Renal pelvis (tissue), 12 donors: ENCODE measurements at places on chromosomes 2 and 18. TPM values are rescaled to one million over a fixed set of nuclear protein-coding genes. Genes with fewer than 3 reads are reported as not detected.

FRZB gene
- 11.5 TPM for polyA plus RNA-seq

GKN2 gene
- not detected for polyA plus RNA-seq

DNA sequence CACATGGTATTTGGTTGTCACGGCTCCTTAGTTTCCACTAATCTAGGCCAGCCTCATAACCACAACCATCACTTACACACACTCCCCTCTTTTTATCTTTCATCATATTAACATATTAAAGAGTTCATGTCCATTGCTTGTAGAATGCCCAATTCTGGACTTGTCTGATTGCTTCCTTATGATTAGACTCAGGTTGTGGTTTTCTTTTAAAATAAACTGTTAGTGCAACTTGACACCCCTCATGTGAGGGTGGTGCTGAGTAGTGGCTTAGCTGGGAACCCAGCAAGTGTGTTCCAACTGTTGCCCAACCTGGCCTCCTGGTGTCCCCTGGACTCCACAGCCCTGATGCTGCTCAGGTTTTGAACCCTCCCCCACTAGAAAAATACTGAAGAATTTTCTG, 20.1 kb upstream of the CD207 start:
- DNase-seq: no peak

DNA sequence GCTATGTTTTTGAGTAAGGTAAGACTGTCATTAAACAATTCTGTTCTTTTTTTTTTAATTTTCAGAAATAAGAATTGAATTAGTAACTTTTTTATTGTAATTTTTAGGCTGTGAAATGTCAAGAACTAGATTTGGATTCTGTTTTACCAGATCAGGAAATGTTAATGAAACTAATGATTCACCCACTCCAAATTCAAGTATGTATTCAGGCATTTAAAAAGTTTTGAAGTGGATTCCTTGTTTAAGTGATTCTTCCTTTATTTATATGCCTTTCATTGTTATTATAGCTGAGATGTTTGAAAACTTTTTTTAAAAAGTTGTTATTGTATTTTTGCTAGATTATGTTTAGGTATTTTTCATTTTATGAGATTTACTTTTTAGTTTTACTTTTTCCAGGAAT, 96.7 kb downstream of the UBR3 start:
- DNase-seq: no peak

DPYSL5 gene
- 10.6 TPM for polyA plus RNA-seq

DNA sequence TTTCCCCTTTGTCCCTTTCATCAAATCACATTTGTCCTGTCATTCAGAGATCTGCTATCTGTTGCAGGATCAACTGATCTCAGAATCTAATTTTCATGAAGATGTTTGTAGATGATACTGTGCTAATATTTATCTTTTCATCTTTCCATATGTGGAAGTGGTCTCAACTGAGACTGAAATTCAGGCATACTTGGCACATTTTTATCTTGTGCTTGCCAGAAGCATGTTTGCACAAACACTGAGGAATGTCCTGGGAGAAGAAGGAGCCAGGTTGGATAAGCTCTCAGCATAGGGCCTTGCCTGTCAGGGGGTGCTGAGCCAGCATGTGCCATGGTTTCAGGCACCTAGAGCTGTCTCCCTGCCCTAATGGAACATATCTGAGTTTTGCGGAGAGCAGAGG, 24.5 kb upstream of the MMADHC start:
- no peak for DNase-seq

- DNase-seq: no peak
Measured at GRCh38 chr2:96594282-96594681, 43.8 kb downstream of the KANSL3 start.

DNA sequence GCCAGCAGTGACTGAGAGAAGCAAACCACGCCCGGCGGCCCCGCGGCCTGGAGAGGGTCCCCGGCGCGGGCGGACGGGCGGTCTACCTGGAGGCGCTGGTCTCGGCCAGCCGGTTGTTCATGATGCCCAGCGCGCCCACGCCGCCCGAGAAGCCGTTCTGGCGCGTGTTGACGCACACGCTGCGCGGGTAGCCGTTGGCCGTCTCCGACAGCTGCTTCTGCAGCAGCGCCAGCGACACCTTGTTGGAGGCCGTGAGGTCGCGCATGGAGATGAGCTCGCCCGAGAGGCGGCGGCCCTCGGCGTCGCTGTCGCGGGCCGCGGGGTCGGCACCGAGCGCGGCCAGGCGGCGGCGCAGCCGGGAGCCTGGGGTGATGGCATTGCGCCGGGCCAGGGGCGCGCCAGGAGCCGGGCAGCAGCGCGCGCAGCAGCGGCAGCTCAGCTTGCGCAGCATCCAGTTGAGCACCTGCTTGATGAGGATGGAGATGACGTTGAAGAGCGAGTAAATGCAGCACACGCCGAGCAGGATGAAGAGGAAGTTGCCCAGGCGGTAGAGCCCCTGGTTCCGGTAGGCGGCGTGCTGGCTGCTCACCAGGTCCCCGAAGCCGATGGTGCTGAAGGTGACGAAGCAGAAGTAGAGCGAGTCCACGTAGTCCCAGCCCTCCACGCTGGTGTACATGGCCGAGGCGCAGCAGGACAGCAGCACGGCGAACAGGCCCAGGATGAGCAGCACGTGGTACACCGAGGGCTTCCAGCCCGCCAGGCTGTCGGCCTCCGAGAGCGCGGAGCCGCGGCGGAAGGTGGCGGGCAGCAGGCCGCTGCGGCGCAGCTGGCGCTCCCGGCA, 118.1 kb downstream of the MSH2 start:
- peak; percentile 39 for DNase-seq

GRCh38 chr18:5244941-5245340, 47.9 kb upstream of the AKAIN1 start:
- no peak for DNase-seq

- peak; percentile 65 for DNase-seq
Measured at GRCh38 chr18:50194631-50195532, at the start of gene MYO5B. MYO5B (minus strand) TSS chr18:50195147; CDS start chr18:50194793, 354 bp downstream.

TMSB10 gene
- 1,549 TPM for polyA plus RNA-seq

GRCh38 chr2:27929916-27930486, 39.5 kb downstream of the BABAM2 start:
- DNase-seq: no peak

DNA sequence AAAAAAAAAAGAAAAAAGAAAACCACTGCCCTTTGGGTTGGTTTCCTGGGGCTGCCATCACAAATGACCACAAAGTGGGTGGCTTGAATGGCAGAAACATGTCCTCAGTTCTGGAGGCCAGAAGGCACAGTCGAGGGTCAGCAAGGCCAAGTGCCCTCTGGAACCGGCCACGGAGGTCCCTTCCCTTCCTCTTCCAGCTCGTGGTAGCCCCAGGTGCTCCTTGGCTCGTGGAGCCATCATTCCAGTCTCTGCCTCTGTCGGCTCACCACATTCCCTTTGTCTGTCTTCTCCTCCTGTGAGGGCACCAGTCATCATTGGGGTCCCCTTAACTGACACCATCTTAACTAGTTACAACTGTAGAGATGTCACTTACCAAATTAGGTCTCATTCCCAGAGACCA, 8.5 kb upstream of the NFATC1 start:
- no peak for DNase-seq

- DNase-seq: peak; percentile 60
Measured at GRCh38 chr18:3526421-3527354, 76.7 kb downstream of the TGIF1 start.

CRYGD gene
- polyA plus RNA-seq: 0.26 TPM

DNA sequence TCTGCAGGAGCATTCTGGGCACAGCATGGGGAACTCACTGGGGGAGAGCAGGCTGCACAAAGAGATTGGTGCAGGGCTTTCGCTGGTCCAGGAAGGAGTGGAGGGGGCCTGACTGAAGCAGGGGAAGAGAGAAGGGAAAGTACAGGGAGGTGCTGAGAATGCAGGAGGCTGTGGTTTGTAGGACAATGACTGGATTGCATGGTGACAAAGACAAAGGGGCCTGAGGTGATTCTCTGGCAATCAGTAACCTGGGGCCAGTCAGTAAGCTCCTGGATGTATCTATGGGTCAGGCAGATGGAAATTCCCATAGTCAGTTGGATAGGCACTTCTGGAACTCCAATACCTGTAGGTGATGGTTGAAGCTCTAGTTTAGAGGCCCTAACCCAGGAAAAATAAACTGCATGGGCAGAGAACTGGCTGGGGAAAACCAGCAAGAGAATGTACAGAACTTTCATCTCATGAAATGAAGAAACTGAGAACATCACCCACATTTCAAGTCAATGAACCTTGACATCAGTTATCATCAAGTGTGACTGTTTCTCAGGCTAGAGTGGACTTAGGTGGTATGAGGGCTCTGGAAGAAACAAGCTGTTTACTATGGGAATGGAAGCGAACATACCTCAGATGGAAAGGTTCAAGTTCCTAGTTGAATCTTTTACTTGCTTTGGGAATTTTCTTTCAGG, 193.2 kb downstream of the TPGS2 start:
- DNase-seq: no peak

SPAST gene
- polyA plus RNA-seq: 27.7 TPM

- DNase-seq: no peak
Measured at GRCh38 chr2:43408407-43409160, 182.2 kb upstream of the ZFP36L2 start.

DNA sequence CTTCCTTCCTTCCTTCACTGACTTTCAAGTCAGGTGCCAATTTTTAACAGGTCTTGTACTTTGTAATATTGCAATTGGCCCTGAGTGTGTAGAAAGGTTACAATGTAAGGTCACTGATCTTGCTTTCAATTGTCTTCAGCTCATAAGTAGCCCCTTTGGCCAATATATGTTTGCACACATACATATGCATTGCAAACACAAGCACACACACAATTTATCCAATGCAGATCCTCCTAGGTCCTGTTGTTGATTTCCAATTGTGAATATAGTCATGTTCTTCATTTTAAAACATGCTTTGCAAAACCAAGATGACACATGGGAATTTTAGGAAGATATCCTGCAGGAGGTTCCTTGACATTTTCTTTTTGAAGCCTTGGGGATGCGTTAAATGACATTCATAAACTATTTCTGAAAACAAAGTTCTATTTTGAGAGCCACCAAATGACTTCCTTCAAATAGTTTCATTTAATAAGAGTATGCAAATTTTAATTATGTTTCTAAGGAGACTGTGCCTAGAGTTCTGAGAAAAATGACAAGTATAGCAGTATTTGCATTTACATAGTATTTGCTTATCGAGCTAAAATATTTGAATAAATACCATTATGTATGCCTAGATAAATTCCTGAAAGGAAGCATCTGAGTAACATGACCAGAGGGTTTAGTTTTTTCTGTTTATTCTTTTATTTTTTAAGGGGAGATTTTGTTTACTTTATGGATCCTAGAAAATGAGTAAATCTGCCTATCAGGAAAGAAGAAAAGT, 117.1 kb upstream of the TMEFF2 start:
- DNase-seq: no peak

DNA sequence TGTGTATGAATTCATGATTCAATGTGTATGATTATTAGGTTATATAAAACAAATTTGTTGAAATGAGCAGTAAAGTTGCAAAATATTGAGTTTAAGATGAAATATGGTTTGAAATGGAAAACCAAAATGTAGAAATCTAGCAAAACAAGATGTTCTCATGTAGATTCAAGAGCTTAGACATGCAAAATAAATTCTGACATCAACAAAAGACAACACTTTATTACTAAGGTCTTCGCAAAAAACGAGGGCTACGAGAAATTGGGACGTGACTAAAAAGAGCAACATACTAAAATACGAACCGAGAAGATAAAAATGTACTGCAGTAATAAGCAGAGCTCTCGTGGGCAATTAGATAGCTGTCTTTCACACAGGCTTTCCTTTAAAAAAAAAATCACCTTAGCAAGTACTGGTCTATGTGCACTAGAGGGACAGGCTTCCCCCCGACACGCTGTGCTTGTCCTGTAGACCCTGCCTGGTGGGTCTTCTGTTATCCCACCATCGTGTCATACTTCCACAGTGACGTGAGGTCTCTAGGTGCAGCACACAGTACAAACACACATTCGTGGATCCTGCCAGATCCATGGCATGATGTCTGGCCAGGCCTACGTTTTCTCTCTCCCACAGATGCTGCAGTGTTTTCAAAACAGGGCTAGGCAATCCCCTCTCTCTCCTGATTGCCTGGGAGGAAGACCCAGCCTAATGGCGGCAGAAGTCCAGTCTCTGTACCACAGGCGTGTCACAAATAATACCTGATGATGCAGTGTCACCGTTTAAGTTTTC, 240.8 kb downstream of the TCF4 start:
- DNase-seq: no peak

DNA sequence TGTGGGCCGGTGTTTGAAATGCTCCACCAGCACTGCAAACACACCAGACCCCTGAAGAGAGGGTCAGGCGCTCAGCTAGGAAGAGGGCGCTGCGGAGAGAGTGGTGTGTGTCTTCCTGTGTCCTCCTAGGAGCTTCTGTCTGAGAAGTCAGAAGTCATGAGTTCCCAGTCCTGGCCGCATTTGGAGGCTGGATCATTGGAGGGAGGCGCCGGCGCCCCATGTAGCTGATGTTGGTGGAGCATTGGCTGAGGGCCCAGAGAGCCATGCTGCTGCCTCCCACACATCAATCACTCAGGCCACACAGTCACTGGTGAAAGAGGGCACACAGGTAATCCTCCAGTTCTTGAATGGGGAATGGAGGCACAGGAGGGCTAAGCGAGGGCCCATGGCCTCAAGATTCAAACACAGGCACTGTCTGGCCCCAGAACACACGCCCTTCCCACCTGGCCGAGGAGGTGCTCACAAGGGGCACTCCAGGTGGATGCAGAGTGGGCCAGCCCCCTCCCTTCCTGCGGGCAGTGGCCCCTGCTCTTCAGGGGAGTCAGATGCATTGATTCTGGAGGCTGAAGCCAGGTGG, 66.3 kb downstream of the RRM2 start:
- DNase-seq: no peak

- peak; percentile 8 for DNase-seq
Measured at GRCh38 chr18:50162486-50163304, 32.3 kb downstream of the MYO5B start.

DNA sequence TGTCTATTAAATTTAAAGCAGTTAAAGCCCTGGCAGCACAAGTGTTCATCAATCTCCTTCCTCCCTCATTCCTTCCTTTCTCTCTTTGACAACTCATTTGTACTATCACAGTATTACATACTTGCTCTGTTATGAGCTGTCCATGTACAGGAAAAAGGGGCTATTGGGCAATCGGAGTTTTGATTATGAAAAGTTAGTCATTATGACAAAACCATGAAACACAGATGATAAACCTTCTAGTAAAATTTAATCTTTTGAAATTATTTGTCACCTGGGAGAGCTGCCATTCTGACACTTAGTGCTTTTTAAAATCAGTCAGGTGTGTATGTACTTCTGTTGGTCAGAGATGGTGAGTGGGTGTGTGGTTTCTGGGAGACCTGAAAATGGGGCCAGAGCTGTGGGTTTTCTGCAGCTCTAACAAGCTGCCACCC, 39.4 kb downstream of the MAP4K4 start:
- DNase-seq: no peak

CUL3 gene
- polyA plus RNA-seq: 102 TPM

- DNase-seq: no peak
Measured at GRCh38 chr2:215487002-215487372, 51.1 kb upstream of the FN1 start.

DNA sequence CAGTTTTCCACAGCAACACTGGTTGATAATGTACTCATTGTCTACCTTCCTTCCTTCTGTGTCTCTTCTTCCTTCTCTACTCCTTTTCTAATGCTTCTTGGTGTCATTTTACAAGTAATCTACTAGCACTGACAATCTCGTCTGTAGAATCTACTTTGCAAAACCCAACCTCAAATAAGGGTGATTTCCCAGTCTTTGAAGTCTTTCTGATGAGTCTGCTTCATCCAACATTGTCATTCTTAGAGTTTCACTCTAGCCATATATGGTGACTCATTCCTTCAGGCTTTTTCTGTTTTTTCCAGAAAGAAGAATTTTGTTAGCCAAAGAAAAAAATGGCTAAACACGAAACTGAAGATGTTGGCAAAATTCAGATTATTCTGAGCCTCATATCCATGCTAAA, 288.7 kb downstream of the MBD2 start:
- no peak for DNase-seq

GRCh38 chr2:17589406-17590035, 49.0 kb downstream of the VSNL1 start:
- no peak for DNase-seq
